ENCODE measurements at places on chromosomes 13 and 19. TPM values are rescaled to one million over a fixed set of nuclear protein-coding genes. Genes with fewer than 3 reads are reported as not detected.

HIF3A gene
- total RNA-seq, result 19.9 TPM

GRCh38 chr13:38856065-38856464 is 134.6 kb downstream of the STOML3 start:
- DNase-seq, result no peak

DNA sequence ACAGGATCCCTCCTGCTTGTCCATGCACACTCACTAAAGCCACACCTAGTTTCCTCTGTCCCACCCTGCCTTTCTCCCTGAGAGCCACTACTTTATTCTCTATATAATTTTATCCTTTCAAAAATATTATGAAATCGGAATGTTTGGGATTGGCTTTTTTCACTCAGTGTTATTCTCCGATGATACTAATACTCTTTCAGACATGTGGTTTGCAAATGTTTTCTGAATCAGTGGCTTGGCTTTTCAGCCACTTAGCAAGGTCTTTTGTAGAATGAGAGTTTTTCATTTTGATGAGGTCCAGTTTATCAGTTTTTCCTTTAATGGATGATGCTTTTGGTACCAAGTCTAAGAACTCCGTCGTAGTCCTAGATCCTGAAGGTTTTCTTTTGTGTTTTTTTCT is 11.6 kb downstream of the SPATA13 start:
- DNase-seq, result no peak

PLK5 gene
- 0.36 TPM for total RNA-seq

DNA sequence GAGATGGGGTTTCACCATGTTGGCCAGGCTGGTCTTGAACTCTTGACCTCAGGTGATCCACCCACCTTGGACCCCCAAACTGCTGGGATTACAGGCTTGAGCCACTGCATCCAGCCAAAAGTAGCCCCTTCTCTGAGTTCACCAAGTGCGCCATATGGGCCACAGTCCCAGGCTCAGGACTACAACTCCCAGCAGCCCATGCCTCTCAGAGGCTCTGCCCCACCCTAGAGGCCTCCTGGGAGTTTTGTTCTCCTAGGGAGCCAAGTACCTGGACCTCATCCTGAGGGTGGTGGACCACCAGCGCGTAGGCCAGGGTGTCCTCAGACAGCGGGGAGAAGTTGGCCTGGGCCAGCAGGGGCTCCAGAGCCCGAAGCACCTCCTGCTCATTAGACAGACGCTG is 18.8 kb downstream of the TMEM143 start:
- DNase-seq, result no peak

IL4I1 gene
- 0.64 TPM for total RNA-seq

GRCh38 chr19:5693195-5694166 is 3.4 kb downstream of the RPL36 start:
- no peak for DNase-seq

ZNF491 gene
- total RNA-seq, result 20.2 TPM

- no peak for DNase-seq
Measured at GRCh38 chr13:48414501-48414900, 1.6 kb upstream of the LPAR6 start.

DNA sequence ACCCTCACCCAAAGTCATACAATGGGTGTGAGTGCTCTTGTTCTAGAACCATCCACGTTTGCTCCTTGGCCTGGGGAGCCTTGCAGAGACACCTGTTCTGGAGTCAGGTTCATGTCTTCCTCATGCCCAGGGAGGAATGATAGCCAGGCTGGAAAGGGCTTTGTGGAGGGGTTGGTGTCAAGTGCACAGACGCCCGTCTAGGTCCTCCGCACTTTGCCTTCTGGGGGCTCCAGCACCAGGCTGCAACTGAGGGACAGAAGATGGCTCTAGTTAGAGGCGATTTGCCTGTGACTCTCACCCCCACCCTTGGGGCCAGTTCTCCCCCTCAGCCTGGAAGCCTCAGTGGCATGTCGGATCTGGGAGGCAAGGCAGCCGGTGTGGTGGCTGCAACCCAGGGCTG is 47.2 kb upstream of the ZNF536 start:
- no peak for DNase-seq

DNA sequence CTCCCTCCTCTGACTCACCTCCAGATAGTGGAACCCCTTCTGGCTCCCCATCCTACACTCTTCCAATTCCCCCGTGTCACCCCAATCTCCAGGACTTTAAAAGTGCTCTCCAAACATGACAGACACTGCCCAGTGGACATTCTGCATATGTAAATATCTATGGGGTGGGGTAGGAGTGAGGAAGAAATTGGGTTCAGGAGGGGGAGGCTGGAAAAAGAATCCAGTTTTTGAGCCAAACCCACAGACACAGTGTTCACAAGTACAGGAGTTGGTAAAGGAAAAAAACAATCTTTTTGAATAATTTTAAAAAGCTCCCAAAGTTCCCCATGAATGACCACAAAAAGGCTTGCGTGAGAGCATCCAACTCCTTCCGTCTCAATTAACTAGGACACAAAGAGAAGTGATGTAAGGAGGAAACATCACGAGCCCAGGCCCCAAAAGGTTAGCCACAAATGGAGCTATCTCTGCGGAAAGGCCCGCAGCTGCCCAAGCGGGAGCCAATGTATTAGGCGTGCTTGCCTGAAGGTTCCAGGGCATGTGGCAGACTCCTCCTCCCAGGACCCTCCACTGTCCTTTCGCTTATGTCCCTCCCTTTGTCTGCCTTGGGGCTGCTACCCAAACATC is 18.0 kb downstream of the ZC3H4 start:
- DNase-seq, result no peak

C3 gene
- total RNA-seq, result 20.8 TPM

DNA sequence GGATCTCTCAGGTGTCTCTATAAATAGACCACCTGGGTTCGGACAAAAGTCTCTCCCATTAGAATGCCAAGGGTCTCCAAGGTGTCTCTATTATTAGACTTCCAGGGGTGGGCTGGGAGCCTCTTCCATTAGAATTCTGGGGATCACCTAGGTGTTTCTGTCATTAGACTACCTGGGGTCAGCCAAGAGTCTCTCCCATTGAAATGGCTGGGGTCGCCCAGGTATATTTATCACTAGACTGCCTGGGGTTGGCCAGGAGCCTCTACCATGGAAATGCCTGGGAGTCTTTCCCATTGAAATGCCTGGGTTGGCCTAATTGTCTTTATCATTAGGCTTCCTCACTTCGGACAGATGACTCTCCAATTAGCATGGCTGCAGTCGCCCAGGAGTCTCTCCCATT is 1565.5 kb downstream of the UQCRFS1 start:
- no peak for DNase-seq

SBK2 gene
- not detected for total RNA-seq

DNAAF3 gene
- 2.0 TPM for total RNA-seq

GRCh38 chr13:37481011-37481884 is 117.3 kb downstream of the POSTN start:
- no peak for DNase-seq

DNA sequence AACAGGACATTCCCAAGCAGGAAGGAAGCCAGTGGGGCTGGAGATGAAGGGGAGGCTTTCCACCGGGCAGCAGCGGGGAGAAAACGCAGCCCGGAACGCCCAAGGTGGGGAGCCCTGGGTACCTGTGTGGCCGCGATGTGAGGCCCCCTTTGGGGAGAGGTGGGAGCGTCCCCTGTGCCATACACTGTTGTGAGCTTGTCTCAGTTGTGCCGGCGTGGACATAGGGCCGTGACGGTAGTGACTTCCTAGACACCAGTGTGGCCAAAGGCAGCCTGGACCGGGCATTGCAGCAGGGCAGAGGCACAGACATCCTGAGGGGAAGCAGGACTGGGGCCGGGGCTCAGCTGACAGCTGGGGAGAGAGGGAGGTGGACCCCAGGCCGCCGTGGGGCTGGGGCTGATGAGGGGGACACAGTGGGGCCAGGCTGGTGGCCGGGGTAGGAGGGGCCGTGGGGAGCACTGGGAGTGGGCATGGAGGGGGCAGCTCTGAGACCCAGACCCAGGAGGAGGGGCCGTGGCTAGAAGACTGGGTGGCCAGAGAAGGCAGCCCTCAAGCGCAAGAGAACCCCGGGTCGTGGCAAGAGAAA is 38.5 kb upstream of the TFDP1 start:
- DNase-seq, result no peak

- DNase-seq, result no peak
Measured at GRCh38 chr13:50757008-50757407, 86.5 kb downstream of the DLEU7 start.

Measured in cerebellum (tissue), 4 donors.